CD8-positive, alpha-beta T cell (primary cell): ENCODE measurements at places on chromosomes 11 and 22.

DNA sequence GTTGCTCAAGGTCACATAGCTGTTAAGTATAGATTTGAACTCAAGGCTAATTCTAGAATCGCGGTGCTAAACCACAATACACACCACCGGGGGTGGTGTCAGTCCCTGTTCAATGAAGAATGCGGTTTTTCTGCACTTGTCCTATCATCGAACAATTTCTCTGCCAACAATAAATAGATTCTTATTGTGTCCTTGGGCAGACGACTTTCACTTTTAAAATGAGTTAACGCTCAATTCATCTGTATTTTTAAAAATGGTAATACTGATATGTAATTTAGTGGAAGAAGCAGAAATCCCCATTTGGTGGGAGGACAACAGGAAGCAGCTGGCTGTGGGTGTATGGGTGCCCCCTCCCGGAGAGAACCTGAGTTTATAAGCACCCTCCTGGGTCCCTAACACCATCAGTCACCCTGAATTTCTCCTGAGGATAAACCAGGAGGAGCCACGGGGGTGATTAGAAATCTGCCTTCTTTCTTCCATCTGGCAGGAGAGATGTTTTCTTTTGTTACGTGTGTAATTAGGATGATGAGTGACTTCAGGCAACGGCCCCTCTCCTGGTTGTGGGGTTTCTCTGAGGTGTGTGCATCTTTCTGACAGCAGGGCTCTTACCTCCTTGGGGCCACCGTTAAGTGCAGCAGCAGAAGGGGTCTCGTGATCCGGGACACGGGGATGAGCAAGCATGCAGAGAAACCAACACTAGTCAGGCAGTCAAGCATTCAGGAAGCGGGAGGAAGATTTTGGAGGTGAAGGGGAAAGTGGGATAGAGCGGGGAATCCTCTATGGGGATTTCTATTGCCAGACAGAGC lies 87.7 kb downstream of the GRAMD1B start:
- peak; percentile 39 for DNase-seq

DNA sequence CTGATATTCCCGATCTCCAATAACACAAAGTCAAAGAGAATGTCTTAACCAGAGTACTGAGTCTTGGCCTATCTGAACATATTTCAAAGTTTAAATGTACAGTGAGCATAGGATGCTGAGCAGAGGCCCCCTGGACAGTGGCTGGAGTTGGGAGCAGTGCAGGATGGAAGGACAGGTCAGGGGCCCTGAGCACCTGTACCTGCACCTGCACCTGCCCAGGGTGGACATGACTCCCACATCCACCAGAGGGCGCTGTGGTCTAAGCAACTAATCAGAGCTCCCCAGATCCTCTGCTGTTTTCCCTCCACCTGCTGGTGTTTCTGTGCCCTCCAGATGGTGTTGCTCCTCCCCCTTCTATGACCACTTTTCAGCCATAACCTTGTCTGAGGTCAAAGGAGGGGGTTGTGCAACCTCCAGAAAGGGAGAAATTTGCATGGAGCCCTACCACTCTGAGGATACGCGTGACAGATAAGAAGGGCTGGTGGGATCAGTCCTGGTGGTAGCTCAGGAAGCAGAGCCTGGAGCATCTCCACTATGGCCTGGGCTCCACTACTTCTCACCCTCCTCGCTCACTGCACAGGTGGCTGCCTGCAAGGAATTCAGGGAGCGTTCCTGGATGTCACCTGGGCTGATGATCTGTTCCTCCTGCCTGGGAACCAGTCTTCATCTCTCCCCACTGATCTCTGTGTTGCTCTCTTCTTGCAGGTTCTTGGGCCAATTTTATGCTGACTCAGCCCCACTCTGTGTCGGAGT lies 49.1 kb upstream of the VPREB1 start:
- DNase-seq = peak; percentile 84

GRCh38 chr11:118295815-118296454 lies 8.6 kb upstream of the CD3E start:
- peak; percentile 71 for DNase-seq

DNA sequence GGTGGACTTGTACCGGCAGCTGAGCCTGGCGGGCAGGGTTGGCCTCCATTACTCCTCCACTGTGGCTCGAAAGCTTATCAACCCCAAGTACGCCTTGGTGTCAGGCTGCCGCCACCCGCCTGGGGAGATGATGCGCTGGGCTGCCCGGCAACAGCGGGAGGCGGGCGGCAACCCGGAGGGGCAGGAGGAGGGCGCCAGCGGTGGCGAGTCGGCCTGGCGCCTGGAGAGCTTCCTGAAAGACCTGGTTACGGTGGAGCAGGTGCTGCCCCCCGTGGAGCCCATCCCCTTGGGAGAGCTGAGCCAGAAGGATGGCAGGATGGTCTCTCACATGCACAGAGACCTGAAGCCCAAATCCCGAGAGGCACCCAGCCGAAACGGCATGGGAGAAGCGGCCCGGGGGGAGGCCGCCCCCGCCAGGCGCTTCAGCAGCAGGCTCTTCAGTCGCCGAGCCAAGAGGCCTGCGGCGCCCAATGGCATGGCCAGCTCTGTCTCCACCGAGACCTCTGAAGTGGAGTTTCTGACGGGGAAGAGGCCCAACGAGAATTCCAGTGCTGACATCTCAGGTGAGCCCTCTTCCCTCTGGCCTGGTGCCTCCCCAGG lies 26.7 kb downstream of the FAM83F start:
- DNase-seq = no peak

GRCh38 chr11:125701858-125702621 lies 21.4 kb upstream of the ACRV1 start:
- no peak for DNase-seq

- DNase-seq = no peak
These were observed 10.5 kb downstream of the PTDSS2 start for GRCh38 chr11:460331-461199.
